Effector CD4-positive, alpha-beta T cell (primary cell): ENCODE measurements at places on chromosomes 2 and 18.
A peak's percentile ranks its signal among the peaks of the same experiment; 100 is the strongest.

GRCh38 chr2:236748385-236748784 lies 178.8 kb downstream of the ACKR3 start:
- no peak for DNase-seq

- no peak for DNase-seq
Observed at GRCh38 chr2:98357849-98358248, 11.6 kb downstream of the CNGA3 start.

DNA sequence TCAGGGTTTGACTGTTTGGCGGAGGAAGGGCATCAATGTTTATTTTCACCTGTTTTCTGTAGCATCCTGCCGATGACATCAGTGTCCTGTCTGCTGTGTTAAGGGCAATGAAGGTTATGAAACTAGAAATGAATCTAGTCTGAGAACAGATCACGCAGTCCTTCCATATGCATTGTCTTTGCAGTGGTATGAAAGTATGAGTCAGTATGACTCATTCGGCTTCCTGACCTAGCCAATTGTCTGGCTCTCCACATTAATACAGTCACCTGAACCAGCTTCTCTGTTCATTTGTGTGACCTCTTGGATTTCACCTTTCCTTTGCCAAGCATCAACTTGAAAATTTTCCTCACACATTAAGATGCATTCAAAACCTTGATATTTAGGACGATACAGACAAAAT lies 353.8 kb downstream of the RND3 start:
- DNase-seq = no peak

DNA sequence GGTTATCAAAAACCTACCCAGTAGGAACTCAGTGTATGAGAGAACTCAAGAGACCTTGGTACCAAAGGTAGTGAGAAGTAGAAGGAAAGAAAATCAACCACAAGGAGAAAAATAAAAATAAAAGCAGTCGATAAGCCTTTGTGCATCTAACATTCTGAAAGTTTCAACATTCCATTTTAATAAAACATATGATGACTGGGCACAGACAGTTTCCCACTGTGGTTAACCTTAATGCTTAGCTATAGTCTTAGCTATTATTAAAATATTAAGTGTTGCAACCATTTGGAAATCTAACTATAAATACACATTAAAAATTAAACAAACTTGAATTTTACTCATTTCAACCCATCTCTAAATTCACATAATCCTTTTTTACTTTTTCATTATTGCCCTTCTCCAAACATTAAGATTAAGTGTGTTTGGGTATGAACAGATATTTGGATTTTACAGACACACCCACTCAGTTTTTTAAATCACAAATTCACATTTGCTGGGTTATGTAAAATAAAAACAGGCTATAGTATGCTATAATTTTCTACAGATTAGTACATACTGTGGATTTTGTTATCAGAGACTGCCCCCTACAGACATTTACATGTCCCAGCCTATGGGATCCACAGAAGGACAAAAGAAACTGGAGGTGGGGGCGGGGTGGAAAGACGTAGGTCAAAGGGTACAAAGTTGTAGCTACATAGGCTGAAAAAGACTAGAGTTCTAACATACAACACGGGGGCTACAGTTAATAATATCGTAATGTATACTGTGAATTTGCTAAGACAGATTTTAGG lies 32.8 kb downstream of the SRBD1 start:
- DNase-seq = peak; percentile 4

GRCh38 chr2:200336980-200337615 lies 30.6 kb downstream of the SPATS2L start:
- no peak for DNase-seq

GRCh38 chr2:113698892-113699447 lies 57.5 kb downstream of the SLC35F5 start:
- DNase-seq = no peak

- DNase-seq = no peak
Observed at GRCh38 chr2:229901819-229902218, 20.0 kb downstream of the TRIP12 start.

GRCh38 chr2:109528811-109529501 lies 84.8 kb downstream of the SEPTIN10 start:
- no peak for DNase-seq

DNA sequence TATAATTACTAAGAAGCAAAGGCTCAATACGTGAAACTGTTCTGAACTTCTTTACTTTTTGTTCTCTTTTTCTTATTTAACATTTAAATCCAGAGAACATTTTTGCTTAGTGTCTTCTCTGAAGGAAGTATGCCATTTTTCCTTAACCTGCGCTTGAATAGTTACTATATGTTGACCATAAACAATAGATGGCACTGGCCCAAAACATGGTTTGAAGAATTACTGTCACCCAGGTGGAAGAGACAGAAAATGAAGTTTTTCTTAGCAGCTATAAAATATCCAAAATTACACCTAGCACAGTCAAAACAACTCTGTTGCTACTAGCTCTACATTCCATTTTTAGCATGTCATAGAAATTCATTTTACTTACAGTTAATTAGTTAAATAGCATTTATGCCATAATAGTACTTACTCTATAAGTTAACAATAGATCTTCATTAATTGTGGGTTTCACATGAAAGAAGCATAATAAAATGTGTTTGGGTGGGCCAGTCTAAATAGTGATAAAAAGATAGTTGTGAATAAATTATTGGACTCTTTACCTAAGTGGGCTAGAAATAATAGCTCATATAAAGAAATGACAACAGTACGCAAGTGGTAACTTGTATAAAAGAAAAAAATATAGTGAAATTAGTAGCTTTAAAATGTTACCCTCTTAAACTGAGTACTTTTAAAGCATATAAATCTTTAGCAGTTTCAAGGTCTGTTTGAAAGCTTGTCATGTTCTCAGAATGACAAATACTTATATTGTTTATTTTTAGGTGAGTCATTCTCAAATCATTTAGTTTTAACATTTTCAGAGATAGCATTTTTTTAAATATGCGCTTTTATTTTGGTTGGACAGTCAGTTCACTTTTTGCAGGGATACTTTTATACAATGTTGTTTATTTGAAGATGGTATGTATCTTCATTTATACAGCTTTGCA lies 3.7 kb downstream of the ETAA1 start:
- no peak for DNase-seq

- no peak for DNase-seq
Observed at GRCh38 chr2:150303281-150303680, 184.2 kb downstream of the RND3 start.

DNA sequence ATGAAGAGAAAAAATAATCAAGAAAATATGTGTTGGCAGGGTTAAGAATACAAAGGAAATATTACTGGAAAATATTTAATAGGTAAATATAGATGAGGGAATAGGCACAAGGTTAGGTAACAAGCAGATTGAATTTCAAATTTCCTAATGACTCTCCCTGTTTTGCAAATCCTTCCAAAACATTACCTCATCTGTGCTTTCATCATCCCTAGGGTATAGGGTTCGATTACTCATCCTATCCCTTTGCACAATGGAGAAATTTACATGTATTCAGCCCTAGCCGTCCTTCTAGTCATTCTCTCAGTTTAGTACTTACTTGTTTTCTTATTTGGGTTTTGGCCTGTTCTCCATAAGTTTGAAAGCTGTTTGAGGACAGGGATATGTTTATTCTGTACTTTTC lies 864.6 kb upstream of the FSHR start:
- DNase-seq = no peak

DNA sequence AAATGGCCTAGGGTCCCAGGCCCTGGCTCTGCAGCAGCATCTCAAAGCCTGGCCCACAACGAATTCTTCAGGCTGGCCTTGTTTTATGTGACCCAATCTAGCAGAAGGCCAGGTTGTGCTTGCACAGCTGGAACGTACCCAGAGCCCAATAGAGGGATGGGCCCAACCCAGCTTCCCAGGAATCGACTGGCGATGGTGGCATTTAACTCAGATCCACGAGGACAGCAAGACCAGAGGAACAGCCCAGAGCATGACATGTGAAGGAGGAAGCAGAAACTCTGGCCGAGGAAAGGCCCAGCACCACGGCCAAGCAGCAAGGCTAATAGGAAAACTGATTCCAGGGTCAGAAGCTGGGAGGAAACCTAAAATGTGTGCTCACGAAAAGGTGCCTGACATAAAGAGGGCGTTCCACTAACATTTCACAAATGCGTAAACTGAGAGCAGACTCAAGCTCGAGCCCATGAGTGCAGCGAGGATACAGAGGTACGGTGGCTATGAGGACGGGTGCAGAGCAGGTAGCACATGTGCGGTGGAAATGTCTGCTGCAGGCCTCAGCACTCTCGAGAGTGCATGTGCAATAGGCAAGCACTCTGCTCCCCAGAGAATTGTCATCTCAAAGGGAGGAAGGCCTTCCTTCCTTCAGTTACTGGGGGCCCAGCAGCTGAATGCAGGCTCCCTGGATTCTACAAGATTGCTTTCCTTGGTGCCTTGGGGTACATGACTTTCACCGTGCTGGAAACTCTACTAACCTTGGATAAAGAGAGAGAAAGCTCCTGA lies 156.9 kb upstream of the GLI2 start:
- no peak for DNase-seq

GRCh38 chr2:203972066-203972465 lies 35.5 kb downstream of the ICOS start:
- DNase-seq = no peak

- no peak for DNase-seq
Observed at GRCh38 chr2:75454241-75454620, 106.5 kb downstream of the EVA1A start.

GRCh38 chr2:176483901-176484568 lies 214.8 kb downstream of the MTX2 start:
- no peak for DNase-seq

- DNase-seq = no peak
Observed at GRCh38 chr2:601387-601698, 75.9 kb downstream of the TMEM18 start.

DNA sequence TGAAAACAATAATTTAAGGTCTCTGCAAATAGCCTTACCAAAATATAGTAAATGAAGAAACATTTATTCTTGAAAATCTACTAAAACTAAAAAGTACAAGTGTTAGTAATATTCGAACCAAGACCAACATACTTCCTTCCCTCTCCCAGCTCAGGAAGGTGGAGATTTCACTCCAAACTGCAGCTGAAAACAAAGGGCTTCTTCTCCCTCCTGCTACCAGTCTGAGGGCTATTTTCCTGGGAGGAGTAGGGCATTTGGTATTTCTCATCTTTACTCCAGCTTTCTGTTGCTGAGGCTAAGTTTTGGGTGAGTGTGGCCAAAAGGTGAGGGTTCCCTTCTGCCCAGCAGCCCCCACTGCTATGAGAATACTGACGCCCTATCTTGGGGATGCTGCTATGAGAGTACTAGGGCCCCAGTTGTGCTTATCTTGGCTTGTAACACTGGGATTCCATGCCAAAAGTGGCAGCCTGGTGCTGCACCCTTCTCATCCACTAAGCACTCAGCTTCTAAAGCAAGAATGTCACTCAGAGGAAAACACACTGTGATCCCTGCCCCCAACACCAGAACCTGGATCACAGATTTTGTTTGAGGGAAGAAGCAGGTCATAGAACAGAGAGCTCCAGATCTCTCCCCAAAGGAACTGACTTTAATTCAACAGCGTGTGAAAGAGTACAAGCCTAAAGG lies 130.7 kb upstream of the KLF7 start:
- no peak for DNase-seq

DNA sequence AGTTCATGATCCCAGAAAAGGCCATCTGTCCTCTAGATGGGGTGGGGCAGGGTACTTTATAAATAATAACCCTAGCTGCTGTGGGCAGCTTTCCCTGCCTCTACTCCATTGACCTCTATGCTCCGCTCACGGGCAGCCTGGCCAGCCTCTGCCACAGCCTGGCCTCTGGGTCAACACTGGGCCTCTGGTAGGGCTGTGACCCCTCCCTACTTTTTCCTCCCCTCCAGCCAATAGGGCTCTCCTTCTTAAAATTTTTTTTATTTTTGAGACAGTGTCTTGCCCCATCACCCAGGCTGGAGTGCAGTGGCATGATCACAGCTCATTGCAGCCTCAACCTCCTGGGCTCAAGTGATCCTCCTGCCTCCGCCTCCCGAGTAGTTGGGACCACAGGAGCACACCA lies 4.1 kb upstream of the GAREM2 start:
- DNase-seq = no peak

- no peak for DNase-seq
Observed at GRCh38 chr2:19195661-19196060, 162.8 kb downstream of the OSR1 start.

DNA sequence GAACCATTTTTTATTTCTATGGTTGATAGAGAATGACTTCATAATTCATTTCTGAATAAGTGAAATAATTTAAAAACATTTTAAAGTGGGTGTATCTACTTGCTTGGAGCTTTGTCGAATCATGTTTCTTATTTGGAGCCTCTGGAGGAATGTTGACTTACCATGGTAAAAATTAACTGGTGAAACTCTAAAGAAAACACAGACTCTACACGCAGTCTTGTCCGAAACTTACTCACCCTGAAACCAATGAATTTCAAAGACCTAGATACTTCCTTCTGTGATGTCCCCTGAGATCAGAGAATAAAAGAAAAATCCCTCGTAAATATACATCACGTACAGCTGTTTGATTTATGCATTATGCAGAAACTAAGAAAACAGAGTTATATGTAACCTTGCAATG lies 665.2 kb upstream of the NRXN1 start:
- no peak for DNase-seq

GRCh38 chr18:10424585-10425307 lies 29.7 kb upstream of the APCDD1 start:
- no peak for DNase-seq

DNA sequence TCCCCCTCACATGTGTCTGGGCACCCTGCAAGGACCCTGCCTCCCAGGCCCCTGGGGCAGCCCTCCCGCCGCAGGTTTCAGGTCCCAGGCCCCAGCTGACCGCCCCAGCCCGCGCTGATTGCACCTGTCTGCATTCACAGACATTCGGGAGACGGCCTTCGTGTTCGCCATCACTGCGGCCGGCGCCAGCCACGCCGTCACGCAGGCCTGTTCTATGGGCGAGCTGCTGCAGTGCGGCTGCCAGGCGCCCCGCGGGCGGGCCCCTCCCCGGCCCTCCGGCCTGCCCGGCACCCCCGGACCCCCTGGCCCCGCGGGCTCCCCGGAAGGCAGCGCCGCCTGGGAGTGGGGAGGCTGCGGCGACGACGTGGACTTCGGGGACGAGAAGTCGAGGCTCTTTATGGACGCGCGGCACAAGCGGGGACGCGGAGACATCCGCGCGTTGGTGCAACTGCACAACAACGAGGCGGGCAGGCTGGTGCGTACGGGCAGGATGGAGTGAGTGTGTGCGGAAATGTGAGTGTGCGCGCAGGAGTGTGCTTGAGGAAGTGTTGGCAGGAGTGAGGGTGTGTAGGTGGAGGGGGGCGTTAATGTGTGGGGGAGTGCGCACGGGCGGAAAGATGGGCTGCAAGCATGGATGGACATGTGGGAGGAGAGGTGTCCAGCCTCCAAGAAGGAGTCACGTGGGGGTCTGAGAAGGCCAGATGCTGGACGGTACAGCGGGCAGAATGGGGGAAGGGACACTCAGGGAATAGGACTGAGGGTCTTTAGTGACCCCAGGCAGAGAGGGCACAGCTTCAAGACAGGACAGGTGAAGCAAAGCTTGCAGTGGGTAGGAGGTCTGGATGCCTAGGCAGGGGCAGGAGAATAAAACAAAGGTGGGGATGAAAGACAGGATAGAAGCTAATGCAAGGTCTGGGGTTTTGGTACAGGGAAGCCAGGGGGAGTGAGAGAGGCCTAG lies 9.0 kb upstream of the WNT10A start:
- DNase-seq = no peak
